ENCODE measurements at places on chromosomes 2 and 18.

DNA sequence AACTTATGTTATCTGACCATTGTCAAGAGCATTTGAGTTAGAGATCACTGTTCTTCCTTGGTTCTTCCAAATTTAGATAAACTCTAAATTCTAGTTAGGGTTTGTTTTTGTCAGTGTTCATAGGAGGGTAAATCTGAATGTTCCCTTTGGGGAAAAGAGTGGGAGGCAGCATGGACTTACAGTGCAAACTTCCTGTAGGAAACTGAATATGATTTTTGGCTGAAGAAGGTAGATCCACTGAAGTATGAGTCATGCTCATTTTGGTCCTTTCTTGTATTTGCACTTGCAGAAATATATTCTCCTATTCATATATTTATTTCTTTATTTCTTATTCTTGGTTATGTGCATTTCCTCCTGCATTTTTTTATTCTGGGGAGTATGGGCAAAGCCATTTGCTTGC is 27.3 kb downstream of the CCDC85A start:
- no peak for DNase-seq

- DNase-seq: no peak
Observed at GRCh38 chr2:40115894-40116293, 336.0 kb downstream of the SLC8A1 start.

DNA sequence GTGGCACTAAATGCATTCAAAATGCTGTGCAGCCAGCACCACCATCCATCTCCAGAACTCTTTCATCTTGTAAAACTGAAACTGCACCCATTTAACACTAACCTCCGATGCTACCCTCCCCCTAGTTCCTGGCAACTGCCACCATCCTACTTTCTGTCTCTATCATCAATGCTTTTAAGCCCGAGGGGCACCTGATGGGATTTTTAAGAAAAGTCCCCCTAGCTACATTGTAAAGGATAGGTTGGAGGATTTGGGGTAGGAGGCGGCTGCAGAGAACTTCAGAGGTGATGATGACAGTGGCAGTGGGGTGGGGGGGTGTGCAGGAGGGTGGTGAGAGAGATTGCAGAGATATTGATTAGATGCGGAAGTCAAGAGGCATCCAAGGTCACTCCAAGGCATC is 10.8 kb upstream of the YWHAQ start:
- DNase-seq: no peak

DNA sequence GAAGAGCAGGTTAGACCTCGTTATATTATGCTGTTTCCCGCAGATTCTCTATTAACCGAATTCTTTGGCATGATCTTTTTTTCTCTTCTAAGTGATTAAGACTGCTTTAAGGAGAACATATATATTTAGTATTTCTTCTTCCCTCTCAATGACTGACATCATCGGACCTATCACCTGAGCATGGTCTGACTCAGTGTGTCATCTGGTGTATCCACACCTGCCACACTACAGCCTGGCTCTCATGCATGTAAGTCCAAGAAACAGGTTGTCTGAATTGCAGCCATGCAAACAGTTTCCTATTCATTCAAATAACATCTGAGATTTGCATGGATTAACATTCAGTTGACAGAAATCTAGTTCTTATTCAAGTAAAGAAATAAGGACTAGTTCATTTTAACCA is 55.1 kb upstream of the CWC22 start:
- DNase-seq: peak; percentile 80

DNA sequence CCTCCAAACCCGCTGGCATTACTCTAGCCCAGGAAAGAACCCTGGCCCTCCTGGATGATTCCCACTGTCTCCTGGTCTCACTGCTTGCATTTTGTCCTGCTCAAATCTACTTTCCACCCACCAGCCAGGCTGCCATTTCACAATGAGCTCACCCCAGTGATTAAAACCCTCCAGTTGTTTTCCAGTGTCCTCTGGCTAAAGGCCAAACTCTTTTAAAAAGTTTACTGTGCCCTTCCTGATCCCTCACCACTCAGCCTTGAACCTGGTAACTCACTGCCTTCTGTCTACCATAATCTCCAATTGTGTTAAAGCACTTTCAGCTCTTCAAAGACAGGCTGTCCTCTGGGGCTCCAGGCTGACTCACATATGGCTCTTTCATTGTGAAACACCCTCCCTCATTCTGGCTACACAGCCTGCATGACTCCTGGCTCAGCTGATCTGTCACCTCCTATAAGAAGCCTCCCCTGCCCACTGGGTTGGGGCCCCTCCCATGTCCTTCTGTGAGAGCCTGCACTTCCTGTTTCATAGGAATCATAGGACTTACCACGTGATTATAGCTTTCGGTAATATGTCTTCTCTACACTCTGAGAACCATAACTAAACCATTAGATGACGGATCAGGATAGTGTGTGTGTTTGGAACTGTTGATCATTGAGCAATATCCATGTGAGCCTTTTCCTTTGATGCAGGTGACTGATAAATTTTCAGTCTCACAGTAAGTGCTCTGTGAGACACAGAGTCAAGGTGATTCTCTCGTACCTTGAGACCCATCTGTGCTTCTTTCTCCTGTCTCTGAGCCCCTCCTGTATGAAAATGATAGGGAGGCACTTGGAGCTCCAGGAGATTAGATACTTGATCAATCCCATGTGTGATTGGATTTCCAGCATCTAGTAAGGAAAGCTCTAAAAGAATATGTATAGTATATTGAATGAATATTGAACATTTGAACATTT is 590.8 kb upstream of the ID2 start:
- DNase-seq: no peak

GRCh38 chr2:241744028-241744754 is 9.8 kb downstream of the D2HGDH start:
- no peak for DNase-seq

DNA sequence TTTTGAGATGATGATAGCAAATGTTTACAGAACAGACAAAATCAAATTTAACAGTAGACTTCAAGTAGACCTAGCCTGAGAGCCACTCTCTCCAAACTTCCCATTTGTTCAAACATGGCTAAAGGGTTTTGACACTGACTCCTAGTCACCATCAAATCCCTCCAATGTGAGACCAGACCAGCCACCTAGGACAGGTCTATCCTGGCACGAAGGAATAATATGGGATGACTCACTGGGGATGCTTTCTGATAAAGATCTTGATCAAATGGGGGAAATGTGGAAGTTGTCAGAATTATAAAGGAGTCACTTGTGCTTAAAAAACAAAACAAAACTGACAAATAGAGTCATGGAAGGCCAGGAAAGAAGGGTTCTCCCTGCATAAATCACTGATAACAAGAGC is 95.7 kb downstream of the EDAR start:
- no peak for DNase-seq

DNA sequence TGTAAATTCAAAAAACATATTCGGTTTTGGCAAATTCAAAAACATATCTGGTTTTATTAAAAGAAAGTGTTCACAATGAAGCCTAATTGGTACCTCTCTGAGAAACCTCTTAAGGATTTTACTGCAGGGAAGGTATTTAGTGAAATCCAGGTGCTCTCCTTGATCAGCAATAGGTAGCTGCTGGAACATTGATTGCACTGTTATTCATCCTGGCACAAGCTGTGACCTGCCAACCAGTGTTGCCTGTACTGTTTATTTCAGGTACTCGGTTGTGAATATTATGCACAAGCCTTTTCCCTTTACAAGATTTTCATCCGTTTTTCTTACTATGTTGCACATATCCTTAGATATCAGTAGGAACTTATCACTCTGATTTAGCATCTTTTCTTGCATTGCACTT is 155.8 kb upstream of the ZEB2 start:
- no peak for DNase-seq

GRCh38 chr2:104016801-104017200 is 837.1 kb upstream of the POU3F3 start:
- no peak for DNase-seq

DNA sequence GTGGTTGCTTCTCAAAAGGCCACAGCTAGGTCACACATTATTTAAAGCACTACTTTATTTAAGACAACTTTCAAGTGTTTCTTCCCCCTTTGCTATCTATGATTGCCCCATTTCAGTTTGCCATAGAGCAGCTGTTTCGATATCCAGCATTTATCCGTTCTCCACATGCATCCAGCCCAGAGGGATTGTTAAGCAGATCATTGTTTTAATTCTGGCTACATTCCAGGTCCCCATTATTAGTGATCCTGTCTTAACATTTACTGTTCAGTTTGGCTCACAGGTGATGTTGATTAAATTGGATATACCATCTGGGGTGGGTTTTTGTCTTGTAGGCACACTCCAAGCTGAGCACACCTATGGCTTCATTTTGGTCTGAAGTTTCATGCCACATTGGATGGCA is 638.7 kb downstream of the ZEB2 start:
- no peak for DNase-seq

DNA sequence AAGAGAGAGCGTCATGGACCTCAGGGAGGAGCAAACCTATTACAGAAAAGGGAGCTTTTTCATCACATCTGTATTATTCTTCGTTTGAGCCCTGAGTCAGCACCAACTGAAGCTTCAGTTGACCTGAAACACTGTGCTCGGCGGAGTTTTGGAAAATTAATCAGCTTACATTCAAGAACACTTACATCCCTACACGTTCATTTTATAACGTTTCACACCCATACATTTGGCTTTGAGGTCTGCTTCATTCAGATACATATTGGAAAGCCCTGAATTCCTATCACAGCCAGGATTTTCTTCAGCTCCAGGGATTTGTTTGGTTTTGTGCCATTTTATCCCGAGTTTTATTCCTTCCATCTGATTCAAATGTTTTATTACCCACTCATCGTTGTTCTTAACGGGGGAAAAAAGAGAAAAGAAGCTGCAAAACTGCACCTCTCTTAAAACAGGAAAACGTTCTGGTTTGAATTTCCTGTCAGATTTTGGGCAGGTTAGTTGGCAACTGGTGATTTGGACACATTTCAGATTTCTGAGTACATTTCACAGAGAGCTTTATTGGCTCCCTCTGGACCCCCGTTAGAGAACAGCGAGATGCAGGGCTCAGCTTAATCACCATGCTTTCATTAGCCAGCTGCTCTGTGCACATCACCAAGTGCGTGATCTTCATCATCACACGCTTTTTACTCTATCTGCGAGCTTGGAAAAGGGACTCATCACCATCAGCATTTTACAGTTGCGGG is 88.8 kb downstream of the CDC42EP3 start:
- DNase-seq: no peak

- DNase-seq: no peak
Observed at GRCh38 chr2:46871976-46872381, 43.6 kb downstream of the MCFD2 start.

GRCh38 chr2:217261452-217261851 is 401.6 kb upstream of the TNP1 start:
- DNase-seq: no peak

GRCh38 chr18:70005580-70005979 is 57.9 kb upstream of the CD226 start:
- DNase-seq: no peak

GRCh38 chr2:9765611-9766531 is 77.4 kb upstream of the TAF1B start:
- no peak for DNase-seq

- no peak for DNase-seq
Observed at GRCh38 chr2:235697041-235697440, 203.2 kb downstream of the AGAP1 start.

- no peak for DNase-seq
Observed at GRCh38 chr2:110876167-110876999, 144.0 kb downstream of the ACOXL start.

- no peak for DNase-seq
Observed at GRCh38 chr2:46512185-46512584, 32.8 kb downstream of the TMEM247 start.

DNA sequence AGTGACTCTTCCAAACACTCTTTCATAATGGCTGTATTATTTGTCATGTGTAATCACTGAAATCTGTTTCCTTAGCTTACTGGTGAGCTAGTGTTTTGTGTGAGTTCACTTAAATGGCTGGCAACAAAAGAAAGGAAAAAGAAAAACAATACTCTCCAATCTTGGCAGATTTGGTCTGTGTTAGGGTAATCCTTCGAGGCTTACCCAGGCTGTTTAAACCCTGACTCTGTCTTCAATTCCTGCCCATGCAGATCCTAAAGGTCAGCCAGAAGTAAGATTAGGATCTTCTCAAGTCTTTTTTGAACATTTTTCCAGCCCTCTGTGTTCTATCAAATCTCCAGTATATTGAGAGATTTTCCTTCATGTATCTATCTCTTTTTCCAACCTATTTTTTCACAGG is 85.3 kb downstream of the CCDC178 start:
- no peak for DNase-seq

DNA sequence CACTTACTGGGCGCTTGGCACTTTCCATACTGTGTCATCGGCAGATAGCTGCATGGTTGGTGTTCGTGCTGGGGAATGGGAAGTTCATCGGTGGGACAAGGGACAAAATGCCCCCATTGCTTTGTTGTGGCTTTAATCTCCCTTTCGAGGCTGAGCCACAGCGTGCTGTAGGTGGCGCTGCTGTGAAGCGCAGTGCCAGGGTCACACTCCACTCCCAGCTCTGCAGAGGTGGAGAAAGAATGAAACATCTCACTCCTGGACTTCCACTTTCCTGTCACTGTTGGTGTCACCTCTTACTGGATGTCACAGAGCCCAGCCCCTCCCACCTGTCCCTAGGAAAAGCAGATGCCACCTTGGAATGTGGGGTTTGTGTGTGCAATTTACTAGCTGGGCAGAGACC is 8.7 kb downstream of the TYMS start:
- no peak for DNase-seq

DNA sequence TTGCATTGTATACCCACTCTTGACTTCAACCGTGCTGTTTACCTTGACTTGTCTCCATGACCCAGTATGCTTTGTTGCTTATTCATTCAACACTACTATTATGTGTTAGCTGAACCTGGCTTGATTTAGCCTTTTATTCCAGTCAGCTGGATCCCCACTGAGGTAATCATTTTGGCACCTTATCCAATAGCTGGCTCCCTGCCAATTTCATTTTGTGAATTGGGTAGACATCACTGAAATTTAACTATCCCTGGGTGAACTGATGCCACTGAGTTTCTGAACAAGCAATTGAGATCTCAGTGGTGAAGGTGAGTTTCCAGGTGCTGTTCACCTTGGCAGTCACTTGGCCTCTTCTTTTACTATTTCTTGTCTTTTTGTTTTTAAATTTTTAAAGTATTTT is 584.3 kb downstream of the ADCYAP1 start:
- no peak for DNase-seq

DNA sequence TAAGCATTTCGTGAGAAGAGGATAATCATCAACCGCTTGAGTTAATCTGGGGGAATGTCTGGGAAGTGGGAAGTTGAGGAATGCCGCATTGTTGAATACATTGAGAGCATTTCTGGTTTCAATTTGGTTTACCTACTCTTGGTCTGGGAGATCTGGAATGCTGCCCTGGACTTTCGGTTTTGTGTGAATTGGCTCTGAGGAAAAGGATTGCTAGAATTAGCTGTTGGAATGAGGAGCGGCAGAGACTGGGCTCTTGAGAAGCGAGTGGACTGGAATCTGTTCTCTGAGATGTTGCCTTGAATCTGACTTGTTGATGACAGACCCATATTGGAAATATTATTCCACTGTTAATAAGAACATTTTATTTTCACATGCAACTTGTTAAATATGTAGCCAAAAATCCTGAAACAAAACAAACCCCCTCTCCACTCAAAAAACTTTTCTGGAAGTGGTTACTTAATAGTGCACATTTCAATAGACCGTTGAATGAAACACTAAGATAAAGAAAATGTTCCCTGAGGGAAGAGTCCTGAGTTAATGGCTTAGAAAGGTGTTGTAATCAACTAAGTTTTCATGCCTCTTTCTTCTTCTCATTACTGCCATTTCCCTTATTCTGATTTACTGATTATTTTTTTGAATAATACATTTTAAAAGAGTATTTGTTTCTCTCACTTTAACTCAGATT is 50.8 kb downstream of the PTPRM start:
- no peak for DNase-seq

Data from NCI-H526 (cell line).